ENCODE measurements at places on chromosomes 6 and 20. TPM values are rescaled to one million over a fixed set of nuclear protein-coding genes. Genes with fewer than 3 reads are reported as not detected.

DNA sequence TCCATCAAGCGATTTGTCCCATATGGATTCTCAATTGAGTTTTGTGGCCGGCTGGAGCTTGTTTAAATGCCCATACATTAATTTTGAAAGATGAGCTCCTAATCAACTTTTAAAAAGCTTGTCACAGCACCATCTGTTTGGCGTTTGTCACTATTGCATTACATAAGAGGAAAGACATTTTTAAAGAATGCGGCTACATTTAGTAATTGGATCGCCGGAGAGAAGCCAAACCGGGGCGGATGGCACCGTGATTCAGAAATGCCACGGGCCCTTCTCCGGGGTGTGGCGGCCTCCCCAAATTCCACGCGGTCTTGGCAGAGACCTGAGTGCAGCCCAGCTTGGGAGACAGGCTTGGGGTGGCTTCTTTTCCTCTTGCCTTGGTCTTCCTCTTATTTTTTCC lies 67.7 kb upstream of the ZNFX1 start:
- H3K4me3 ChIP-seq = no peak overlapping the region
- H3K36me3 ChIP-seq = no peaks in the 10 kb centered on the region

DNA sequence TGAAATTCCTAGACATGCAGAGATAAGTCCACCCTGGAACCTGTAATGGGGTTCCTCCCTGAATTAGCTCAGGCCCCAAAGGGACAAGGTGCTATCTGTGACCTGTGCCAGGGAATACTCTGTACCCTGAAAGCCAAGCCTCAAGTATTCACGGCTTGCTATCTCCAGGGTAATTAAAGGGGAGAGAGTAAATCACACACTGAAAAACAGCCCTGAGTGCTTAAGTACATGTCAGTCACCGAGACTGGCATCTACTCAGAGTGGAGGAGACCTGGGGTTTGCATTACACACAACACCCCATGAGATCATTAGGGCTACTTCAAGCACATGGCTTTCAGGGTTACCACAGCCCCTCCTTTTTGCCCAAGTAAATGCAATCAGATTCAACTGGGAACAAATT lies 188.1 kb downstream of the CD83 start:
- no peaks in the 10 kb centered on the region for H3K27me3 ChIP-seq
- H3K27ac ChIP-seq = no peak overlapping the region
- H3K4me3 ChIP-seq = no peak overlapping the region
- no peak for DNase-seq
- no peaks in the 10 kb centered on the region for H3K36me3 ChIP-seq

DNA sequence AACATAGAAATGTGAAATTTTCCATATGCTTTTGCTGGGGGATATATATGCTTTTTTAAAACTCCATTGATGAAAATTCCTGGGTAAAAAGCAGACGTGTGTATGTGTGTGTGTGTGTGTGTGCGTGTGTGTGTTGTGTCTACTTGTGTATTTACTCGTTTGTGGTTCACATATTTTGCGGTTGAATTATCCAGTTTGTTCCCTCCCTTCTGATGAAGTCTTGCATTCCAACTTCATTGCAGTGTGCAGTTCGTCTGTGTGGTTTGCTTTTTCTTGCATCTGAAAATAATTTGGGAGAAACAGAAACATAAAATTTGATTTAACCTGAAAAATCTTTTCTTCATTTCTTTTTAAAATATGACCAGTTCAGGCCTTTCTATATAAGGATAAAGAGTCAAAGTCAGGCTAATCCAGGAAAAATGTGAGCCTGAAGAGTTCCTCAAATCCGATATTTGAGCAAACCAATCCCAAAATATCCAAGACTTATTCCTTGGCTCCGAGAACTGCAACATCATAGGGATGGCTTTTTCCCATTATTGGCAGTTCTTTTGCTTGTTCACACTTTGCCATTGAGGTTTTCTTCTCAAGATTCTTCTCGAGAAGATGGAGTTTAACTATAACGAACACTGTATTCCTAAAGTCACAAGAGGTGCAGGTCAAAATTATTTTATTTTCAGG lies 202.2 kb upstream of the CCN2 start:
- DNase-seq = no peak
- no peak overlapping the region for H3K27ac ChIP-seq
- no peaks in the 10 kb centered on the region for H3K27me3 ChIP-seq
- no peaks in the 10 kb centered on the region for H3K4me1 ChIP-seq
- H3K36me3 ChIP-seq = no peaks in the 10 kb centered on the region

VIP gene
- not detected for total RNA-seq

SOX12 gene
- 11.2 TPM for total RNA-seq

GRCh38 chr6:70973604-70974003 lies 16.7 kb upstream of the B3GAT2 start:
- H3K27ac ChIP-seq = no peak overlapping the region
- peaks cover 5% of the 10 kb centered on the region for H3K27me3 ChIP-seq

GRCh38 chr6:15479761-15480160 lies 183.1 kb downstream of the DTNBP1 start:
- H3K36me3 ChIP-seq = peaks cover 19% of the 10 kb centered on the region
- no peaks in the 10 kb centered on the region for H3K27me3 ChIP-seq
- no peak for DNase-seq
- no peak overlapping the region for H3K4me3 ChIP-seq
- no peak overlapping the region for H3K27ac ChIP-seq
- peaks cover 36% of the 10 kb centered on the region for H3K4me1 ChIP-seq

- no peaks in the 10 kb centered on the region for H3K27me3 ChIP-seq
- no peaks in the 10 kb centered on the region for H3K4me1 ChIP-seq
- no peak overlapping the region for H3K27ac ChIP-seq
- DNase-seq = no peak
Observed at GRCh38 chr6:39915866-39916265, 18.4 kb downstream of the MOCS1 start.

DNA sequence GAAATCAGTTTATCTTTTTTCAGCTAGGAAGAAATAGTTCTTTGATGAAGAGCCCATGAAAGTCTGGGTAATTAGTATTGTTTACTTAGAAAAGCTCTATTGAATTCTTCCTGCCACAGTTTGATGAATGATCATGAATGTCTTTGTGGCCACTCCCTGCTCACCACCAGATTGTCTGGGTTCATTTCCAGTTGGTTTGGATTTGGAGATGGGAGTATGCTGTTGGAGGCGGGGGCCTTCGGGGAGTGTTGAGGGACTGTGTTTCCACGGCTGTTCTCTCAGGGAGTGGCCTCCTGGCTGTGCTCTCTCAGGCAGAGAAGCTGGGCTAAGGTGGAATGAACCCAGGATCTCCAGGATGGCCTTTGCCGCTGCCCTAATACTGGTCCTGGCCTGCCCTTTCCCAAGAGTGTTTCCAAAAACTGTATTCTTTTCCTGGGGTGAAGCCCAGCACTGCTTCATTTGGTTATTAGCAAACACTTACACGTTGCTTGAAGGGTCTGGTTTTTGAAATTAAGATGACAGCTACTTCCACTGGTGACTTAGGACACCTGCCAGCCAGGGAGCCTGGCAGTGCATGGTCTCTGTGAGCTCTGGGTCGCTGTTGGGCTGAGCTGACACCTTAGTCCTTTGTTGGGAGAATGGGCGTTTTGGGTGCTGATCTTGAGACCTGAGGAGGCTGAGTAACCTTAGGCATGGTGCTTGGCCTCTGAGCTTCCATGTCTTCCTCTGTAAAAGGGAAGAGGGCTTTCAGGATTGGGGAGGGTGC lies 23.2 kb downstream of the PRPF6 start:
- no peak overlapping the region for H3K27ac ChIP-seq
- H3K27me3 ChIP-seq = no peaks in the 10 kb centered on the region
- peaks cover 8% of the 10 kb centered on the region for H3K4me1 ChIP-seq
- DNase-seq = no peak
- peaks cover 71% of the 10 kb centered on the region for H3K36me3 ChIP-seq
- H3K4me3 ChIP-seq = no peak overlapping the region

GRCh38 chr20:53073636-53074415 lies 101.7 kb downstream of the TSHZ2 start:
- H3K36me3 ChIP-seq = peaks cover 15% of the 10 kb centered on the region
- H3K4me3 ChIP-seq = peak overlapping the region; percentile 38
- DNase-seq = no peak
- H3K4me1 ChIP-seq = peaks cover 41% of the 10 kb centered on the region

DNA sequence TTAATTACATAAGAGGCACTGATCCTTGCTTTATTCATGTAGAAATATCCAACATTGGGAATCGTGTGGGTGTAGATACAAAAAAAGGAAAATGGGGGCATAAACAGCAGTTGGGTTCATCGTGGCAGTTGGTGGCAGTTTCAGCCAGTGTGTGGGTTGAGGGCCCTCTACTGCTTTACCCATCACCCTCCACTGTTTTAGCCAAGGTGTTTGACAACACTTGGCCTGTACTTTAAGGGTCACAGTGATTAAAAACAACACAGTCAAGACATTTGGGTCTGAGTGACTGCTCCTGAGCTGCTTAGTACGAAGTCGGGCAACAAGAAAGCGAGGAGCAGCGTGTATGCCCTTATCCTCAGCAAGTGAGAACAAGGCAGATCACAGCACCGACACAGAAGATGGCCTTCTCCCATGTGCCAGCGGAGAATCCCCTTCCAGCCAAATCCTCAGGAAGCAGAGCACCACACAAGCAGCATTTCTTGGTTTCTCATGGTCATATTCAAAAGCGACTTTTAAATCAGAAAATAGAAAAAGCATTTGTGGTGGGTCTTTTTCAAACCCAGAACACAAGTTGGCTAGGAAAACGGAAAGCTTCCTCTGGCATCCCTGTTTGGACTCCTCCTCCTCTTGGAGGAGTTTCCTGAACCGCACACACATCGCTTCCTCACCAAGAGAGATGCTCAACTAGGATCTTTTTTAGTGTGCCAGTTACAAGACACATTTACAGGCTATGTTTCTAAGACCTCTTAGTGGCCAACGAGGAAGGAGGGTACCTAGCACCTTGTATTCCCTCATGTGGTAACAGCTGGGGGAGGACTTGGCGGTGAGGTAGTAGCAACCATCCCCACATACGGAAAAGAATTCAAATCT lies 23.5 kb downstream of the EIF2S2 start:
- H3K27ac ChIP-seq = peak overlapping the region; percentile 34
- no peak for DNase-seq
- no peaks in the 10 kb centered on the region for H3K27me3 ChIP-seq
- no peak overlapping the region for H3K4me3 ChIP-seq
- peaks cover 16% of the 10 kb centered on the region for H3K4me1 ChIP-seq

- peaks cover 21% of the 10 kb centered on the region for H3K4me1 ChIP-seq
- peaks cover 21% of the 10 kb centered on the region for H3K27me3 ChIP-seq
- H3K36me3 ChIP-seq = no peaks in the 10 kb centered on the region
- H3K27ac ChIP-seq = peak overlapping the region; percentile 89
- no peak overlapping the region for H3K4me3 ChIP-seq
Observed at GRCh38 chr20:48845721-48846306, 18.0 kb upstream of the PREX1 start.

DNA sequence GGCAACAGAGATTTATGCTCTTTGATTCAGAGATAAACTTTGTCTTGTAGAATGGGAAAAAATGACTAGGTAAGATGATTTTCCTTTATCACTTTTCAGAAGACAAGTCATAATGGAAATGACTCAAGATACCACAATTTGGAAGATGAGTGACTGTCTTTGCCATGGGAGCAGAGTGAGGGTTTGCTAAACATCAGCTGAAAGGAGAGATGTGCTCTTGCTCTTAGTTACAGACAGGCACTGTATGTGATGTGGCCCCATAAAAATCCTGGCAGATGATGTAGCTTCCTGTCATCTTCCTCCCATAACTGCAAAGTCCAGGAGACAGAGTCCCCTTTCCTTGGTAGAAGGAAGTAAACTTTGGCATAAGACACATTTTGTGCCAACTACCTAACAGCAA lies 47.6 kb downstream of the BACH2 start:
- peaks cover 53% of the 10 kb centered on the region for H3K4me1 ChIP-seq
- H3K27me3 ChIP-seq = no peaks in the 10 kb centered on the region
- H3K27ac ChIP-seq = peak overlapping the region; percentile 97
- DNase-seq = peak; percentile 79
- H3K4me3 ChIP-seq = peak overlapping the region; percentile 71

- no peaks in the 10 kb centered on the region for H3K27me3 ChIP-seq
- H3K27ac ChIP-seq = peak overlapping the region; percentile 91
- peaks cover 71% of the 10 kb centered on the region for H3K4me1 ChIP-seq
- peaks cover 35% of the 10 kb centered on the region for H3K36me3 ChIP-seq
Observed at GRCh38 chr6:24949020-24949569, 13.3 kb upstream of the RIPOR2 start.

BTBD3 gene
- 14.8 TPM for total RNA-seq

PERP gene
- total RNA-seq = 4.8 TPM

DNA sequence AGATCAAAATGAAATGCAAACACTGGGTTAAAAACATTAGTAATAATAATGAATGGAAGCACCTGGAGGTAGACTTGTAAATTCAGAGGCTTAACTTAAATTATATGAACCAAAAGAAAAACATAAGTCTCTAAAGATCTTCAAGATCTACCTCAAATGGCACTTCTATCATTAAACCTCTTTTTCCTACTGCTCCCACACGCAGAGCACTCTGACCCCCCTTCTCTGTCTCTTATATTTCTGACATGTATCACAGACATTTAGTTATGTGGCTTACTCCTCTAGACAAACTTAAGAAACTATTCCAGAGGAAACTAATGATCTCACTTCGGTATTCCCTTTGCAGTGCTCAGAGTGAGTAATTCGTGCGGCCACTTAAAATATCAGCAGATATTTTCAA lies 1.1 kb downstream of the TBC1D32 start:
- H3K36me3 ChIP-seq = no peaks in the 10 kb centered on the region
- peak overlapping the region; percentile 5 for H3K27ac ChIP-seq
- H3K4me3 ChIP-seq = peak overlapping the region; percentile 91

Data from activated CD4-positive, alpha-beta T cell treated with anti-CD3 and anti-CD28 coated beads, Interleukin-2, amount 10 ng/mL, durations not matched to agents 24 days and 14 days (primary cell).